ENCODE measurements at places on chromosomes 4 and X.

GRCh38 chr4:42819863-42820514, 72.5 kb upstream of the GRXCR1 start:
- no peak for DNase-seq

- DNase-seq, result no peak
These were observed 276.9 kb downstream of the FAM47A start for GRCh38 chrX:33855251-33855650.

DNA sequence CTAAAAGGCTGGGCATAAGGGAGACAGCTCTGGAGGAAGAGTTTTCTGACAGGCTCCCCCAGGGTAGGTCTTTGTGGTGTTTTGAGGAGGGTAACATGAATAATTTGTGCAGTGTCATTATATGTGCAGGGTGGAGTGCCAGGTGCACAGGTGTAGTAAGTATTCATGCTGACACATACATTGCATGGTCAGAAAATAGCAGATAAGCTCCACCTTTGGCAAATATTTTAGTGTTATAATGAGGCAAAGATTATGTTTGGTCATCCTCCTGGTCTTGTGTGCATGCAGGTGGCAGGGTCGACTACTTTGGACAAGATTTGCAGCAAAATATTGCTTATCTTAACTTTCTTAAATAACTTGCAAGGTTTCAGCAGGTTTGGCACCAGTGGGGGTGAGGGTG, 910.4 kb upstream of the PCDH10 start:
- no peak for DNase-seq

GRCh38 chr4:37561803-37562207, 124.4 kb downstream of the RELL1 start:
- no peak for DNase-seq

DNA sequence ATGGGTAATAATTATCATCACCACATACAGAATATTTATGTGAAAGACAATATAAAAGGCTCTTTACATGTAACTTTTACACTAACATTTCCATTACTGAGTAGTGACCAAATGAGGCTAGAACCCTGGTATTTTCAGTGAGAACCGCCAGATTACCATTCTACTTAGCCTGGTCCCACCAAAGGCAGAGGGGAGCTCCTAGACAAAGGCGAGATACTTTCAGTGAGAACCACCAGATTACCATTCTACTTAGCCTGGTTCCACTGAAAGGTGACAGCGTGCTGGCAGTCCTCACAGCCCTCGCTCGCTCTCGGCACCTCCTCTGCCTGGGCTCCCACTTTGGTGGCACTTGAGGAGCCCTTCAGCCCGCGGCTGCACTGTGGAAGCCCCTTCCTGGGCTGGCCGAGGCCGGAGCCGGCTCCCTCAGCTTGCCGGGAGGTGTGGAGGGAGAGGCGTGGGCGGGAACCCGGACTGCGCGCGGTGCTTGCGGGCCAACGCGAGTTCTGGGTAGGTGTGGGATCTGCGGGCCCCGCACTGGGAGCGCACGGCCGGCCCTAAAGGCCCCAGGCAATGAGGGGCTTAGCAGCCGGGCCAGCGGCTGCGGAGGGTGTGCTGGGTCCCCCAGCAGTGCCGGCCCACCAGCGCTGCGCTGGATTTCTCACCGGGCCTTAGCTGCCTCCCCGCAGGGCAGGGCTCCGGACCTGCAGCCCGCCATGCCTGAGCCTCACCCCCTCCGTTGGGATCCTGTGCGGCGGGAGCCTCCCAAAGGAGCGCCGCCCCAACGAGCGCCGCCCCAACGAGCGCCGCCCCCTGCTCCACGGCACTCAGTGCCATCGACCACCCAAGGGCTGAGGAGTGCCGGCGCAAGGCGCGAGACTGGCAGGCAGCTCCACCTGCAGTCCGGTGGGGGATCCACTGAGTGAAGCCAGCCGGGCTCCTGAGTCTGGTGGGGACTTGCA, 1276.1 kb downstream of the PCDH7 start:
- no peak for DNase-seq

GRCh38 chr4:166996216-166996615, 238.1 kb downstream of the SPOCK3 start:
- no peak for DNase-seq

GRCh38 chr4:677431-678293, 3.3 kb downstream of the MYL5 start:
- no peak for DNase-seq

DNA sequence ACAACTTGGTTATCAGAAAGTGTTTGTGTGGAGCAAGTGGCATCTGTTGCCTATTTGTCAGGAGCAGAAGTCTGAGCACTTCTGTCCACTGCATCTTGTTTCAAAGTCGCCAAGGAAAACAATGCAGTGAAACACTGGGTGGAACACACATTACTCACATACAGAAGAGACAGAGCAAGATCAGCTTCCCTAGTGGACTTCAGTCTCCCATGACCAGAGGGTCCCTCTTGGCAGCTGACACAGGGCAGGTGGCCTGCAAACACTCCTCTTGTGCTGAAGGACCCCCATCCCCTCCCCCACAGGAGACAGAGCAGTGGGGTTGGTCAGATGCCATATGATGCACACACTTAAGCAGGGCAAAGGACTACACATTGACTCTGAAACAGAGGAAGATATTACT, 3.6 kb upstream of the BBS12 start:
- no peak for DNase-seq

- DNase-seq, result no peak
These were observed 677 bp downstream of the PTPN13 start for GRCh38 chr4:86594559-86595425.

- DNase-seq, result peak; percentile 29
These were observed at the start of gene HDX for GRCh38 chrX:84501798-84502628. Gene HDX (minus strand): TSS chrX:84502453. CDS start chrX:84475397, 27,056 bp downstream.

GRCh38 chr4:26632916-26633315, 49.0 kb downstream of the TBC1D19 start:
- DNase-seq, result no peak

DNA sequence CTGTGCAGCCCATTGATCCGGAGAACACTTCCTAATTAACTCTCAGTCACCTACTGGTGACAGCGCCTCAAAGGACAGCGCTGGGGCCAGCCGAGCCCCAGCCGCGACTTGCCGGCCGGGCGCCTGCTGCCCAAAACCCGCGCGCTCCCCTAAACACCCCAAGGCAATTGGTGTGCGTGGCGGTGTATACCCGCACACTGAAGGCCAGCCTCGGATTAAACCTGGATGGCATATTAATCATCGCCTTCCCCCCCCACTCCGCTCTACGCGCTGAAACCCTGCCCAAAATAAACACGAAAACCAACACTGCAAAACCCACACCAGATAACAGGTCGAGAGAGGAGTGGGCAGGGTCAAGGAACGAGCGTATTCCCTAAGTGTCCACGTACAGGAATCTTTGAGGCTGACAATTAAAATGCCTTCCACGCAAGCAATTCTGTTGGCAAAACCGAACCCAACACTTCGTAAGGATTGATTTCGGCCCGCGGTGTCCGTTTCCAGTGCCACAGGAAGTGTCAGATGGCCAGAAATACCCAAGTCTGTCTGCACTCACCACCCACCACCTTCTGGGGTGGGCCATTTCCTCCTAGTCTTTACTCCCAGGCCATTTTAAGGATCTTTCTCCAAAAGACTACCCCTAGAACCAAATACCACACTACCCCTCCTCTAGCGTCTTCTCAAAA, 2.7 kb downstream of the BCOR start:
- no peak for DNase-seq

DNA sequence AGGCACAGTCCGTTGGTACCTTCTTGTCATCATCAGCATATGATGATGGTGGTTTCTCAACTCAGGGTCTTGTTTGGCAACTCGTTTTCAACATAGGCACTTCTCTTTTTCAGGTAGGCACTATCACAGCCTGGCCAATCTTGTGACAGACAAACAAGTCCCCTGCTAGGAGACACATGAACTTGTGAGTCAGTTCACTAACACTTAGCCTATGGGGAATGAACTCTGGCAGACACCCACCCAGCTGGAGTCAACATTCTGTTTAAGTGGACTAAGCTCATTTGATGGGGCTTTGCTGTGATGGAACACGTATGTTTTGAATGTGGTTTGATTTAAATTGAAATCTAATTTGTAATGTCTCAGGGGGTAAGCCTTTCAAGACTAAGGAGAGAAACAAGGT, 100.7 kb upstream of the MAMLD1 start:
- DNase-seq, result no peak
